8988T (cell line): ENCODE measurements at places on chromosomes 3 and 15.

GRCh38 chr3:45739991-45740390 is 50.8 kb downstream of the SACM1L start:
- no peak for DNase-seq

DNA sequence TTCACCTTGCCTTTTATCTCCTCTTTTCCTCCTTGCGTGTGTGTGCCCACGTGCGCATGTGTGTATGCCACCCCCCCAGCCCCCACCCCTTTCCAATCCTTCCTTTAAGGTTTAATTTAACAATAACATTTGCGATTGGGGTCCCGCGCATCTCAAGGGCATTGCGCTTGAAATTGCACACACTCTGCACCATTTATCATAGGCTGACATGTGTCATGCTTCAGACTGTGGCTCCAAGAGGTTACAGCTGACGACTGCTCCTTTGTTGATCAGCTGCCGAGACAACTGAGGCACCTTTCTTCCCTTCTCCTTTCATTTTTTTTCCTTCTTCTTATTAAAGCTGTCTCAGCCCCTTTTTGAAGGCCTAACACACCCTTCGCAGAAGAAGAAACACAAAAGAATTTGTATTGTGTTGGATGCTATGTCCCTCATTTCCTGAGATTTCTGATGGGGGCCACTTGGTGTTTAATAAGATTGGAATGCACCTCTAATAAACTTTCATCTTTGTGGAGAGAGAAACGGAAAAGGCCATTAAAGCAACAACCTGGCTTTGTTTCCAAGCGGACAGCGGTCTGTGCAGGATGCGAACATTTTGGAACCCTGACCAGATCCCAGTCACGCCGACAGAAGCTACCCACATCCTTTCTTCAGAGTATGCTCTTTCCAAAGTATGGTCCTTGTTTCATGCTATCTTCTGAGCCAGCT is 470.1 kb downstream of the MCTP2 start:
- DNase-seq = no peak

DNA sequence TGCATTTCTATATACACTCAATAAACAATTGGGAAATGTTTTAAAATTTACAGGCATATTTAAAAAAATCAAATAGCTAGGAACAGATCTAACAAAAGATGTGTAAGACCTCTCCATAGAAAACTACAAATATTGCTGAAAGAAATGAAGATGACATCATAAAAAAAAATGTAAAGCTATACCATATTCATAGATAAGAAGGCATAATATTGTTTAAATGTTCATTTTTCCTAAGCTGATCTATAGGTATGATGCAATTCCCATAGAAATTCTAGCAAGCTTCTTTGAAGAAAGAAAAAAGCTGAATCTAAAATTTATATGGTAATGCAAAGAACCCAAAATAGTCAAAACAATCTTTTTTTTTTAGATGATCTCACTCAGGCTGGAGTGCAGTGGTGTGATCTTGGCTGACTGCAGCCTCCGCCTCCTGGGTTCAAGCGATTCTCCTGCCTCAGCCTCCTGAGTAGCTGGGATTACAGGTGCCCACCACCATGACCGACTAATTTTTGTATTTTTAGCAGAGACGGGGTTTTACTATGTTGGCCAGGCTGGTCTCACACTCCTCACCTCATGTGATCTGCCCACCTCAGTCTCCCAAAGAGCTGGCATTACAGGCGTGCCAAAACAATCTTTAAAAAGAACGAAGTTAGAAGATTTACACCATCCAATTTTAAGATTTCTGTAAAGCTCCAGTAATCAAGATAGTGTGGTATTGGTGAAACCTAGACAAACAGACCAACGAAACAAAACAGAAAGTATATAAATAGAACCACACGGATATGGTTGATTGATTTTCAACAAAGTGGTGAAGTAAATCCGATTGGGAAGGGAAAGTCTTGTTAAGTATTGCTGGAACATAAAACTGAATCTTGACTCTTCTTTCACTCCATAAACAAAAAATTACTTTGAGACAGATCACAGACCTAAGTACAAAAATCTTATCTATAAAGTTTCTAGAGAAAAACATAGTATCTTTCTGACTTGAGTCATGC is 6.3 kb upstream of the BHLHE40 start:
- DNase-seq = no peak

- DNase-seq = no peak
Observed at GRCh38 chr3:133561679-133562078, 11.8 kb upstream of the CDV3 start.

DNA sequence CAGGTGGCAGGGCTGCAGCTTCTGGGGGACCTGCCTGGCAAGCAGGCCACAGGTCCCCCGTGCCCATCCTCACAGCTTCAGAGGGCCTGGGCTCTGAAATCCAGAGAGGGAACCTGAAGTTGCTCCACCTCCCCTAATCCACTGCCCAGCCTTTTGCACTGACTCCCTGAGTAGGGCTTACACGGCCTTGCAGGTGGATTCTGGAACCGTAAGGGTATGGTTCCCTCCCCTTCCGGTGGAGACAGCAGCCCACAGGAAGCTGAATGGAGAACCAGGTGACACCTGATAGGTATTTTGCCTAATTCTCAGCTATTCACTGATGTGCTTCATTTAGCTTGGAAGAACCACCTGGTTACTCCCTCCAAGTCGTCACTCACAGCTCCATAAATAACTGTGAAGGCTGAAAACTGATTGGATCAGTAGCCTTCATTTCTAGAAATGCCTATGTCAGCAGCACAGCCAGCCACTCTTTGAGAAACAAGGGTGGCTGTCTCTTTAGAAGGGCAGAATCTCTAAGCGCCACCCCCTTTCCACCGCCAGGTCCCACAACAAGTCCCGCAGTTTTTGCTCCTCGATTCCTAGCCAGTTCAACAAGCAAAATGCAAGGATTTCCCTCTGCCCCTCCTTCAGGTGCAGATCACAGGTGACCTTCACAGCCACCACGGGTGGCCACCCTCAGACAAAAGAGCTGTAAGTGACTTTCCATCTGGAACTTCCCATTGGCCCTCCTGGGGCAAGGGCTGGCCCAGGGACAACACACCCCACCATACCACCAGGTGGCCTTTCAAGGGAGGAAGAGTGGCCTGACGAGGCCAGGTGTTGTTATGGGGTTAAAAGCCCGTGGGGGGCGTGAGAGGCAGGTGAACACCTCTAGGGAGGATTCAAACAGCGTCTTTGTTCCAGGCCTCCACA is 112.9 kb downstream of the SEC22A start:
- DNase-seq = no peak

DNA sequence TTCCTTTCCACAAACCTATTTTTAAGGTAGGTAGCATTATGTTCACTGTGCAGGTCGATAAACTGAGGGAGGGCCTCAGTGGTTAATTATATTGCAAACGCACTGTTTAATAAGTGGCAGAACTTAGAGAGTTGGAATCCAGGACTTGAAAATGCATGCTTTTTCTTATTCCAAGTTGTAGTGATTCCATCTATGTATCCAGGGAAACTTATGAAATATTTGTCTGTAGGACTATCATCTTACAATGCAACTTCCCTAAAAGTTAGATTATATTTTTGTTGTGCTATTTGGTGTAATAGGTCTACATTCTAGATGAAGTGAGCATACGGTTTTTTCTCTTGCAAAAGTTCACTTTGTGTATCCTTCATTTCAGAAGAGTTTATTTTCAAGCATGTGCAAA is 419.5 kb downstream of the NAALADL2 start:
- no peak for DNase-seq

DNA sequence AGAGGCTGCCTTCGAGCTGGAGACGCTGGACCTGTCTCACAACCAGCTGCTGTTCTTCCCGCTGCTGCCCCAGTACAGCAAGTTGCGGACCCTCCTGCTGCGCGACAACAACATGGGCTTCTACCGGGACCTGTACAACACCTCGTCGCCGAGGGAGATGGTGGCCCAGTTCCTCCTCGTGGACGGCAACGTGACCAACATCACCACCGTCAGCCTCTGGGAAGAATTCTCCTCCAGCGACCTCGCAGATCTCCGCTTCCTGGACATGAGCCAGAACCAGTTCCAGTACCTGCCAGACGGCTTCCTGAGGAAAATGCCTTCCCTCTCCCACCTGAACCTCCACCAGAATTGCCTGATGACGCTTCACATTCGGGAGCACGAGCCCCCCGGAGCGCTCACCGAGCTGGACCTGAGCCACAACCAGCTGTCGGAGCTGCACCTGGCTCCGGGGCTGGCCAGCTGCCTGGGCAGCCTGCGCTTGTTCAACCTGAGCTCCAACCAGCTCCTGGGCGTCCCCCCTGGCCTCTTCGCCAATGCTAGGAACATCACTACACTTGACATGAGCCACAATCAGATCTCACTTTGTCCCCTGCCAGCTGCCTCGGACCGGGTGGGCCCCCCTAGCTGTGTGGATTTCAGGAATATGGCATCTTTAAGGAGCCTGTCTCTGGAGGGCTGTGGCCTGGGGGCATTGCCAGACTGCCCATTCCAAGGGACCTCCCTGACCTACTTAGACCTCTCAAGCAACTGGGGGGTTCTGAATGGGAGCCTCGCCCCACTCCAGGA is 21.1 kb downstream of the NRROS start:
- DNase-seq = no peak

DNA sequence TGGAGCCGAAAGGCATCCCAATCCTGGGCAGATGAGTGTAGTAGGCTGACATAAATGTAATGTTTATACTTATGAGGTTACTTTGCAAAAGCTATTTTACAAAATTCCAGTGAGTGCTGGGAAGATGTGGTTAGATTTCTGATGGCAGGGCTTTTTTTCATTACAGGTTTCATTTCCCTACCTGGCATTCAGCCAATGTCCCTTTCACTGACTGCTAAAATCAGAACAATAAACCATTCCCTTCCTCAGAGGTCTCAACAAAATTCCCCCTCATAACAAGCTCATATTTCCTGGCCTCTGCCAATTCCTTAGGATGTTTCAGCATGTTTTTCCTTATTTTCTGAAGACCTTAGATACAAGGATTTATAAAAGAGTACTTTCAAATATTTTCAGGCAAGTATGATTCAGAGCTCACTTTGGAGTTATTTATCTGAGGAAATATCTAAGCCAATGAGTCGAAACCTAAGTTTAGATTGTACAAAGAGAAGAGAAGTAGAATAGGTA is 40.9 kb upstream of the CCDC80 start:
- DNase-seq = no peak

DNA sequence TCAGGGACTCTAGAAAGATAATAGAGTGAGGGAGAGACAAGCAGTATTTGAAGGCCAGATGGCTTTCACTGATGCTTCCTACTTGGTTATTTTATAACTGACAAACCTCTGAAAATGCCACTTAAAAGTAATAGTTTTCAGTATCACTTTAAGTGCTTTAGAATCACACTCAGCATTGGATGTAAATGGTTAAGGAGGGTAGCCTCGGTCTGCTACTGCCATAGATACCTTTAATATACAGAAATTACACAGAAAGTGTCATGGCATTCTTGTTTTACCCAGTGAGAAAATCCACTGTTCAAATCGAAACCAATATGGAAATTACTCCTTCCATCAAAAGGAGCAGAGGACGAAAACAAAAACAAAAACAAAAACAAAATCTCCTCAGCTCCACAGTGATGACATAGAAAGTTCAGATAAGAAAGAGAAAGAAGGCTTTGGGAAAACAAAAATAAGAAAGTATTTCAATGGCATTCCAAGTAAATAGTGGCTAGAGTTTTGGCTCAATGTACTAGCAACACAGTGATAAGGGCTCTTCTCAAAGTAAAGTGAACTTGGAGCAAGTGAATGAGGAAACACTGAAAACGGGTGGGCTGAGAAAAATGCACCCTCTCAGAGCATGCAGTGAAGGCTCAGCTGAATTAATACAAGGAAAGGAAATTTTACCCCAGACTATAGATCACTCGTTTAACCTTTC is 43.2 kb upstream of the CD47 start:
- DNase-seq = no peak

DNA sequence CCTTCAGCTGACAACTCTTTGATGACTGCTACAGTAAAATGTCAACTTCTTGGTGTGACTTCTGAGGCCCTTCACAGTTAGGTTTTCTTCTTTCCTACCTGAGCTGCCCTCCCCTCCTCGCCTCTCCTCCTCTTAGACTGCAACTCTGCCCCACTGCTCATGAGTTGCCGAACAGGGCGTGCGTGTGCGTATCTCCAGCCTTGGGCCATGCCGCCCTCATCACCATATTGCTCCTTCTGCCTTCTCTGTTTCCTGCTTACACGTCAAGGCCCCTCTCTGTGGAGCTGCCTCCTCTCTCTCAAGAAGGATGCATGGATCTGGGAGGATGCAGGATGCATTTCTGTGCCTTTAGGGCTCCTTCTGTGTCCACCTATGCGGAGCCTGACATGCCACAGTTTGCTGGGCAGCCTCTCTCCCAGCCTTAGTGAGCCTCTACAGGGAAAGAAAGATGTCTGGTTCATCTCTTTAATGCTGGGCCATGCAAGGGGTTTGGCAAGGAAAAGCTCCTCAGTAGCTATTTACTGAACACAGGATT is 205.9 kb downstream of the RPLP1 start:
- DNase-seq = no peak

DNA sequence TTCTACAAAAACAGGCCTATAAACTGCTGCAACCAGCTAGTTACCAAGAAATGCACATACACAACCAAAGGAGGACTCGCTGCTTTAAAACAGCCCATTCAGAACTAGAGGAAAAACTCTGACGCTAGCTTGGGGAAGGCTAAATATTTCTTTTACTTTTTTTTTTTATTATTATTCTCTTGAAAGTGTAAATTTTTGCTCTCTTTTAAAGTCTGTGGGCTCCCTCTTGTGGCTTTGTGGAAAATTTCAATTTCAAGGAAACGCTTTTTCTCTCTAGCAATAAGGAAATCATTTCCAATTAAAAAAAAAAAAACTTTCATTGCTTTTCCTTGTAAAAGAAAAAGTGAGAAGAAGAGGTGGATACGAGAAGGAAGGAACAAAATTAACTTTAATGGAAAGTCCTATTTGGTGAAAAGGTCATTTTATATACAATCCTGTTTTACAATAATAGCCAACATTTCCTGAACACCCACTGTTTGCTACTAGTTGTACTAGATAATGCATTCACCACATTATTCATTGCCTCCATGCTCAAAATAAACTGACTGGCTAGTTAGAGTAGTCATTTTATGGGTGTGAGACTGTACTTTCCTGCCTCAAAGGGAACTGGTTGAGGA is 51.2 kb upstream of the SAMMSON start:
- no peak for DNase-seq

DNA sequence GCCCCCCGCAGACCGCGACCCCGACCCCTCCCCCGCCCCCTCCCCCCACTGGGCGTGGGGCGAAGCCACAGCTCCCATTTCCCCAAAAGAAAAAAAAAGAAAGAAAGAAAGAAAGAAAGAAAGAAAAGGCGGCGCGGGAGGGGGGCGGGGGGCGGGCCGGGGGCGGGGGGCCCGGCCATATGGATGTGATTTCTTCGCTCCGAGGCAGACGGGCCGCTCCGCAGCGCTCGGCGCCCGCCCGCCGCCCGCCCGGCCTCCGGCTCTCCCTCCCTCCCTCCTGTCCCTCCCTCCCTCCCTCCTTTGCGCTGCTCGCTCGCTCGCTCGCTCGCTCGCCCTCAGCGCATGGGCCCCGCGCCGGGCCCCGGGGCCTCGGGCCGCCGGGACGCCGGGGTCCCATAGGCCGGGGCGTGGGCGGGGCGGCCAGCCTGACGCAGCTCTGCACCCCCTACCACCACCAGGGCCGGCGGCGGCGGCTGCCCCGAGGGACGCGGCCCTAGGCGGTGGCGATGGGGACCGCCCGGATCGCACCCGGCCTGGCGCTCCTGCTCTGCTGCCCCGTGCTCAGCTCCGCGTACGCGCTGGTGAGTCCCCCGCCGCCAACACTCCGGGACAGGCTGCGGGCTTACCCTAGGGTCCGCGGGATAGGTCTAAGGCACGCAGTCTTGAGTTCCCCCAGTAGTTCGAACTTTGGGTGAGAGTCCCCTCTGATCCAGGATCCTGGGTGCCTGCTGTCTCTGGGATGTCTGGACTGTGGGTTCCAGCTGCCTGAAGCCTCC is 5.7 kb downstream of the PTH1R start:
- no peak for DNase-seq

GRCh38 chr3:139236336-139236735 is 107.5 kb upstream of the MRPS22 start:
- no peak for DNase-seq
